ENCODE measurements at places on chromosomes 4 and X.

GRCh38 chrX:18809641-18810040 is 102.2 kb downstream of the PPEF1 start:
- no peak for DNase-seq

DNA sequence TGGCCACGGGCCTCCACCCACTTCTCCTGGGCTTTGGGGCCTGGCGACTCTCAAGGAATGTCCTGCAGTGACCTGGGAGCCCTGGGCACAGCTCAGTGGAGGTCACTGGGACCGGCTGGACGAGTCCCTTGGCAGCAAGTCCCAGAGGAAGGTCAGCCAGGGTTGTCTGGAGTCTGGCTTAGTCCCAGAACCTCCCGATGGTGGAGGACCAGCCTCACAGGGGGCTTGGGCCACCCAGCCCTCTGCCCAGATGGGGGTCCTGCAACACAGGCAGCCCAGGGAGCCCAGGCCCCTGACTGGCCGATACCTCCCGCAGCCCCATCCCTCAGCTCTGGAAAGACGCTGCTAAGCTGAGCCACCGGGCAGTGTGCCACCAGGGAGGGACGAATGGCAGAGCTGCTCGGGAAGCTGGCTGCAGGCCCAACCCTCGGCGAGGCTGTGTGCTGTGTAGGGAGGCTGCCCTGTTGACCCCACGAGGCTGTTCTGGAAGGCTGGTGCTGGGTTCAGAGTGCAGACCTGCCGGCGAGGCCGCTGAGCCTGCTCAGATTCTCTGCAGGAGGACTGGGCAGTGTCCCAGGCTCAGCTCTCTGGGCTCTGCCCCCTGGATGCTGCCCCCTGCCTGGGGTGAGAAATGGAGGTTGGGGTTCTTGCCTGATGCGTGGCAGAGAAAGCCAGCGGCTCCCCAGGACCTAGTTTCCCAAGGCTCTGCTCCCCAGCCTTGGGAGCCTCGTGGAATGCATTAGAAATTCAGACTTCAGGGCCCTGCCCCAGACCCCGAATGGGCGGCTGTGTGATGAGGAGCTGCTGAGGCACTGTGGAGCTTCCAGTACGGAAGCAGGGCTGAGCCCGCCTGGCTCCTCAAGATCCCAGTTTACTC is 61.7 kb downstream of the ADRA2C start:
- no peak for DNase-seq

DNA sequence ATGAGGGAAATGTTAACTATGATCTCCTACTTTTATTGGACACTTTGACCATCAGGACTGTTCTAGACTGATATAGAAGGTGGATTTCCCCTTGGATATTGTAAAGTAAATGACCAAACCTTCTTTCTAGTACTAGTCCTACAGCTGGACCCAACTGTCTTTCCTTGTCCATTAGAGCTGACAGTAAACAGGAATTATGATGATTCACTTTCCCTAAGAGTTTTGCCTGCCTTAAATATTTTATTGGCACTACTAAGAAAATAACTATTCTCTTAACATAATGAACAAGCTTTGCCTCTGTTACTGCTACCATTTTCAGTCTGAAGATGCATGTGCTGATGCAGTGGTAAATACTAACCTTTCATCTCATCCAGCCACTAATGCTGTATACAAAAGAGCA is 915.4 kb downstream of the CENPC start:
- DNase-seq: no peak

- no peak for DNase-seq
Measured at GRCh38 chr4:127997534-127998388, 32.6 kb downstream of the ABHD18 start.

DNA sequence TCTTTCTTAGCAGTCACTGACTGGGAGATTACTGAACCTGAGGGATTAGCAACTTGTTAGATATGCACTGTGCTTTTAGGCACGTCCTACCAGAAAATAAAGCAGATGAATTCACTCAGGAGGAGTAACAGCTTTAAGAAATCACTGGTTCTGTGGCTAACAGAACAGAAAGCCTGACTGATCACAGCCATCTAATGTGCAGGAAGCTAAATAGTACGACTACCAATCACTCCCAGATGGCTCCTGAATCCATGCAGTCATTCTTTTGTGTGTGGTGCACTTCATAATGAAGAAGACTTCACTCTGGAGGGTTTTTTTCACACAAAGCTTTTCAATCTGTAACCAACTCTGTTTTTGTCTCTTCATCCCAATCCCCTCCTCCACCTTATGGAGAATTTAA is 305.3 kb upstream of the INTU start:
- no peak for DNase-seq

- DNase-seq: no peak
Measured at GRCh38 chr4:99276417-99276816, 14.4 kb downstream of the ADH1A start.

DNA sequence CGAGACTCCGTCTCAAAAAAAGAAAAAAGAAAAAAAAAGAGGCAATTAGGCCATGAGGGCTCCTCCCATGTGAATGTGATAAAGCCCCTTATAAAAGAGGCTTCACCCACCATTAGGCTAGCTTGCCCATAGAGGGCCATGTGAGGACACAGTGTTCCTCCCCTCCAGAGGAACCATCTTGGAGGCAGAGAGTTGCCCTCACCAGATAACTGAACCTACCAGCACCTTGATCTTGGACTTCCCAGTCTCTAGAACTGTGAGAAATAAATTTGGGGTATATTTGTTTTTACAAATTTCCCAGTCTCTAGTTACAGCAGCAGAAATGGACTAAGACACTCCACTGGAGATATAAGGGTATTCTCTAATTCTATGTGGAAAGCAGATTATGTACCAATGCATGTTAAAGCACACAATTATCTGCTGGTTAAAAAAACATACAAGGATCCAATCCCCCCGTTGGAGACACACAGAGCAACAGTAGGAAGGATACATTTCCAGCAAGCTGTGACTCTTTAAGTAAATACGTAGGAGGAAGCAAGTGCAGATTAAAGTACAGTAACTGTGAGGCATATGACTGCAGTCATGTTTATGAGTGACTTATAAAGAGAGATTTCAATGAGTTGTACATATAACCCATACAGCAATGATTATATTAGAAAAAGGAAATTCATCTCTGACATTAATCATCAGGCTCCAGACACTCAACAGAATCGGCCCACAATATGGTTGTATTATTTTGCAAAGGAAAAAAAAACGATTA is 21.4 kb downstream of the SH3RF1 start:
- DNase-seq: no peak

Data from GF-D8 (cell line).